ENCODE measurements at places on chromosomes 13 and 19.
A peak's percentile ranks its signal among the peaks of the same experiment; 100 is the strongest.

- peak; percentile 58 for DNase-seq
Measured at GRCh38 chr19:46824890-46825730, 25.5 kb downstream of the AP2S1 start.

GRCh38 chr19:10855879-10856522 lies 7.8 kb downstream of the C19orf38 start:
- DNase-seq = peak; percentile 73

- no peak for DNase-seq
Measured at GRCh38 chr13:83568019-83568418, 314.3 kb downstream of the SLITRK1 start.

GRCh38 chr19:54449701-54450069 lies 686 bp downstream of the LENG8 start:
- DNase-seq = no peak

DNA sequence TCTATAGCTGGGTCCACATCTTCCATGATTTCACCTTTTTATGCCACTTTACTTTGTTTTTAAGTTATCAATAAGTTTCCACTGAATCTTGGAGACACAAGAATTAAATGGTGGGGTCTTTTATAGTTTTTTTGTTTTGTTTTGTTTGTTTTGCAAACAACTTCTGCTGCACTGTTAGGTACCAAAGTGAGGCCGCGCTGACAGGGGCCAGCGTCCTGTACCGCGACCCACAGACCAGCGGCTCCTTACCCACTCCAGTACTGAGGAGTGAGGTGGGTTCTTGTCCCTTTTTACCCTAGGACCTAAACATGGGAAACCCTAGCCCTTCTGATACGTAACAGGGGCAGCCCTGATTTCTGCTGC lies 75.8 kb upstream of the MCF2L start:
- no peak for DNase-seq

DNA sequence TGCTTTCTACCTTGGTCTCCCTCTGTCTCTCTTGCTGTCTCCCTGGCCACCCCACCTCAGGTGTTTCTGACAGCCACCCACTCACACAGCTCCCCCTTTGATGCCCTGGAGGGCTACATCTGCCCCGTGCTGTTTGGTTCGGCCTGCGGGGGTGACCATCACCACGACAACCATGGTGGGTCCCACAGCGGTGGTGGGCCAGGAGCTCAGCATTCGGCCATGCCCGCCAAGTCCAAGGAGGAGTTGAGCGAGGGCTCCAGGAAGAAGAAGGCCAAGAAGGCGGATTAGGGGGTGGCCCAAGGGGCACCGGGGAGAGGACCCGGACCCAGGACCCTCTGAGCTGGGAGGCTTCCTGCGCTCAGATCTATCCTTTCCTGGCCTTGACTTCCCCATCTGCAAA lies 27.1 kb downstream of the TMEM38A start:
- DNase-seq = no peak

All from hematopoietic multipotent progenitor cell treated with erythropoietin and hydrocortisone succinate and interleukin-3 and kit ligand, for 4 days (in vitro differentiated cells).